Endodermal cell (in vitro differentiated cells): ENCODE measurements at places on chromosomes 16 and 17. TPM values are rescaled to one million over a fixed set of nuclear protein-coding genes. Genes with fewer than 3 reads are reported as not detected.

NAGS gene
- total RNA-seq, result 2.1 to 10.0 TPM (median 2.1 TPM) in 3 replicates

ENPP7 gene
- not detected in 3 replicates for total RNA-seq

C16orf96 gene
- total RNA-seq, result 1.2 and 1.5 TPM in 2 replicates

GRCh38 chr16:27387724-27388123 lies 14.2 kb upstream of the IL21R start:
- no peak for DNase-seq

DNA sequence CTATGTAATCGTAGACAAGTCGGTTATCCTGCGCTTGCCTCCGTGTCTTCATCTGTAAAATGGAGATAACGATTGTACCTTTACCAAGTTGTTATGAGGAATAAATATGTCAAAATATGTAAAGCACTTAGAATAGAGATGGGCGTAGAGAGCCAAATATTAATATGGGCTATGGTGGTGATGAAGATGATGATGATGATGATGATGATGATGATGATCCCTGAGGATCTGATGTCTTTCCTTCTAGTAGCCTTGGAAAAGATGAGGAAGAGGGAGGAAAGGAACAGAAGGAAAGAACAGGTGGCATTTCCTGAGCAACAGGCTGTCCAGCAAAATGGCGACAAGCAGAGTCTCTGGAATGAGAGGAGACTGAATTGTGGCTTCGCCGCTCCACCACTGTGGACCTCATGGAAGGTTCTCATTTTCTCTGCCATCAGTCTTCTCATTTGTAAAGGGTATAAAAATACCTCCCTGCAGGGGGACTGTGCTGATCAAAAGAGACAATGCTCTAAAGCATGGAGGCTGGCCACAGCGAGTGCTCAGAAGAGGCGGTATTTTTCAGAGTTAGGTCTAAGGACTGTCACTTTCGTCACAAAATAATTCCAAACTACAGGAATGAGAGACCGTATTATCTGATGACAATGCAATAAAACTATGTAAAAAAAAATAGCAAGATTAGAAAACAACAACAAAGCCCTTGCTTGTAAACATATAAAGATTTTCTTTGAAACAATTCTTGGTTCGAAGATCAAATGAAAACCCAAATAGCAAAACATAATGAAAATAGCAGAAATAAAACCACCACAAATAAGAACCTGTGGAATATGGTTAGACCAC lies 17.2 kb upstream of the RCVRN start:
- DNase-seq, result no peak
